ENCODE measurements at places on chromosomes 2 and 18.

DNA sequence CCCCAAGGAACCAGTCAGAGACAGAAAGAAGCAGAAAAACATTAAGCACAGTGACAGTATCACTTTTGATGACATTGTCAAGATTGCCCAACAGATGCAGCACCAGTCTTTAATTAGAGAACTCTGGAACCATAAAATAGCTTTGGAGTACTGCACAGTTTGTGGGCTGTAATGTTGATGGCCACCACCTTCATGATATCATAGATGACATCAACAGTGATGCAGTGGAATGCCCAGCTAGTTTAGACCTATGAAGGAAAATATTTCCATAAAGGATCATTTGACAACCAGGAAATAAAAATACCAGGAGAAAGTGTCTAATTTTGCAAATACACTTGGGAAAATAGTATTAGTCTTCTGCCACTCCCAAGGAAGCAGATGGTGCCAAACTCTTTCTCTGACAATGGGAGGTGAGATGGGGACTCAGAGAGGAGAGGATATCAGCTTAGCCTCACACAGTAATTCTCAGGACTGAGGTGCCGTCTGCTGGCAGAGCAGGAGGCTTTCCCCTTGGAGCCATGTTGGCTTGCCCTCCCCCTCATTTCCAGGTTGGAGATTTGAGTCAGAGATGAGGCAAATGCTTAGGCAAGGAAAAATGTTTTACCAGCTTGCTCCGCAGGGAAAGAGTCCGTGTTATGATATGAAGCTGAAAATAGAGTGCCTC is 107.5 kb upstream of the CELF4 start:
- DNase-seq: no peak

DNA sequence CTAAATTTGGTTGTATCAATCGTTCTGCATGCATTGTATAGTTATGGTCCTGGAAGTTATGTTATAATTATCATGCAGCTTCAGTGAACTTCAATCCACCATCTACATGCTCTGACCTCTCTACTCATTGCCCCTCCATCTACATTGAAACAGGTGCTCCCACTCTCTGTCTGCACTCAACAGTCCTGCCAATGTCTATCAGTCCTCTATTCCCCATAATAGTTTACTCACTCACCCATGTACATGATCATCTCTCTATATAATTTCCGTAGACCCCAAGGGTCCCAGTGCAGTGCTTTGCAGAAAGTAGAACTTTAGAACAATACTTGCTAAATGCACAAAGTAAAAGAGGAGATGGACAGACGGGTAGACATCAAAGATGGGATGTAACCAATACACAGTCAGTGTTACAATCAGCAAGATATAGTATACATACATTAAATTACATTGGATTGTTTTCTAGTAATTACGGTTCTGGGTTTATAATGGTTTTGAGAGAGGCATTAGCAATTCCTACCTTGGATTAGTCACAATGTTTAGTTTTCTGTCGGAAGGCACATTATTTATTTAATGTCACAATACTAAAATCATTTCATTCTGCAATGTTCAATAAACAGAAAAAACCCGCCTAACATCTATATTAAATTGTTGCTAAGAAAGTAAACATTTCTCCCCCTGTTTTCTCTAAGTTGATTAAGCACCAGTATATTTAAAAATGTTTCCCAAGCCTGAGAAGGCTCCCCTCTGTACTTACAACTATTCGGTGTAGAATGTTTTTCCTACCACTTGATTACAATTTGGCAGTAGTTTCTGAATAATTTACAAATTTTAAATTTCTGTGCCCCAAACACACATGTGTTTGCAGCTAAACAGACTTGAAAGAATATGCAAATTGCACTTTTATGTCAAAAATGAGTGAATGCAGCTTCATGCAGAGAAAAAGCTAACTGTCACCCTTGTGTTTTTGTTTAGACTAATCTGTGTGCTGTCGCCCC is 94.4 kb upstream of the SIX2 start:
- no peak for DNase-seq

DNA sequence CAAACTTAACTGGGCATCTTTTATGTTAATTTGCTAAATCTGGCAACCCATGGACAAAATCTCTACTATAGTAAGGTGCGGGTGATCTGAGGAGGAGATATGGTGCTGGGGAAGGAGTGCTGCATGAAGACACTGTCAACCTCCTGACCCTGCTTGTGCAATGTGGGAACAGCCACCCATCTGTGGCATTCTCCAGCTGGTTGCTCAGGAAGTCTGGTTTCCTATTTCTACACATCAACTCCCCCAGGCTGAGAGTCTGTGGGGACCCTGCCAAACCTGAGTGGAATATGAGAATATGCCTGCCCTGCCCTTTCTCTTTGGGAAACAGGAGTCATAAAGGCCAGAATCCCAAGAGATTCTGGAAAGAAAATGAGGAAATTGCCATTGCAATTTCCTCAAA is 60.1 kb upstream of the PAX3 start:
- no peak for DNase-seq

DNA sequence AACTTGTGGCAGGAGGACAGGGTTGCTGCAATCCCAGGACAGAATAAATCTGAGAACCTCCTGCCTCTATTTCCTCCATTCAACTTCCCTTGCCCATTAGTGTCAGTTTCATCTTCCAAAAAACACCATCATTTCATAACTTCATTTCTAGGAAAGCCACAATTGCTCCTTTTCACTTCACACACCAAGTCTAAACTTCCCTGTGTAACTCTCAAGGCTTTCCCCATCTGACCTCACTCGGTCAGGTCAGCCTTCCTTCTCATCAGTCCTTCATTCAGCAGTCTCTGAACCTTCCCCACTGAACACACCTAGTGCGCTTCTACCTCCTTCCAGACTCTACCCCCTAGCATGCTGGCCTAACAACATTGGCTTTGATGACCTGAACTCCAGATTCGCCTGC is 35.8 kb downstream of the TCF7L1 start:
- no peak for DNase-seq

- DNase-seq: no peak
Measured at GRCh38 chr18:53950545-53950944, 273.9 kb downstream of the MBD2 start.

DNA sequence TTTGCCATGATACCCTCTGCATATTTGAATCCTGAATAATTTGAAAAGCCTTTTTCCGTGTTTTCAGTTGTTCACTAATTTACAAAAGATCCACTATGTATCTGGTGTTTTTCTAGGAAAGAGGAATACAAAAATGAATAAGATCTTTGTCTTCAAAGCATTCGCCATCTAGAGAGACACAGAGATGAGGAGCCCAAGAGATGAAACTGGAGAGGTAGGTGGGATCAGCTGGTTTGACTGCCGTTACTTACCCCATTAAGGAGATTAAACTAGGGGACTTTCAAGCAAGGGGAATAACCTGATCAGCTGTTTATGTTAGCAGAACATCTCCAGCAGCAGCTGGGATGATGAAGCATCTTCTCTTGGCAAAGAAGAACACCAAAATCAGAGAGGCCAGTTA is 150.2 kb upstream of the SATB2 start:
- DNase-seq: no peak

DNA sequence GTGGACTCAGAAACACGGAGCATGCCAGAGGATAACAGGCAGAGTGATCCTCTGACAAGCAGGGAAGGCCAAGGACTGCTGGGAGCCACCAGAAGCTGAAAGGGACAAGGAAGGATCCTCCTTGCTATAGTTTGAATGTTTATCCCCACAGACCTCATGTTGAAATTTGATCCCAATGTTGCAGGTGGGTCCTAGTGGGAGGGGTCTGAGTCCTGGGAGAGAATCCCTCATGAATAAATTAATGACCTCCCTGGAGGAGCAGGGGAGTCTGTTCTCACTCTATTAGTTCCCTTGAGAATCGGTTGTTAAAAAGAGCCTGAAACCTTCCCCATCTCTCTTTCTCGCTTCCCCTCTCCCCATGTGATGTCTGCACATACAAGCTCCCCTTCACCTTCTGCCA is 124.4 kb downstream of the FBXO15 start:
- DNase-seq: no peak

DNA sequence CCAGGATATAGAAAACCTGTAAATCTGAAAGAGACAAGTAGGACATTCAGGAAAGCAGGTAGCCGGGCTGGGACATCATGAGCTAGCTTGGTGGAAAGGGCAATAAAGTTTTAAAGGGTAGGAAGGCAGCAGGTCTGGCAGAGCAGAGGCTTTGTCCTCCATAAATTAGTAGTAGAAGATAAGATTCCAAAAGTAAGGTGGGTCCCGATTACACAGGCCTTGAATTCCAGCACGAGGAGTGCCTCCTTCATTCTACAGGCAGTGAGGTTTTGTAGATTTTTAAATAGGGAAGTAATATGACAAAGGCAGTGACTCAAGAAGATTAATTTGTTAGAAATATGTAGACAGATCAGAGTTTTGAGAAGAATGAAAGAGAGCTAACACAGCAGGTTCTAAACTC is 160.7 kb downstream of the DTNB start:
- DNase-seq: no peak

- DNase-seq: no peak
Measured at GRCh38 chr2:169928463-169928864, 101.2 kb downstream of the UBR3 start.

GRCh38 chr2:209499069-209499468 is 75.2 kb downstream of the MAP2 start:
- no peak for DNase-seq

DNA sequence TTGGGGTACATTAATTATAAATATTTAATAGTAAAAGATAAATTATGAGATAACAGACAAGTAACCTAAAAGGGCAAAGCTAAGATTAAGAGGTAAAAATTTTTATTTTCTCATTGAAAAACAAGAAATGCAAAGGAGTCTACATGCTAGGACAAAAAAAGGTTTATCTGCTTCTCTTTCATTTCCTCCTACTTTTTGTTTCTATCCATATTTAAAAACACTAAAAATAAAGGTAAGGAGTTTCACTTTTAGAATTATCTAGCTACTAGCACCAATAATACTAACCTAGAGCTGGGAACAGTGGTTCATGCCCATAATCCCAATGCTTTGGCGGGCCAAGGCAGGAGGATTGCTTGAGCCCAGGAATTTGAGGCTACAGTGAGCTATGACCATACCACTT is 1551.7 kb upstream of the SLC39A10 start:
- no peak for DNase-seq

DNA sequence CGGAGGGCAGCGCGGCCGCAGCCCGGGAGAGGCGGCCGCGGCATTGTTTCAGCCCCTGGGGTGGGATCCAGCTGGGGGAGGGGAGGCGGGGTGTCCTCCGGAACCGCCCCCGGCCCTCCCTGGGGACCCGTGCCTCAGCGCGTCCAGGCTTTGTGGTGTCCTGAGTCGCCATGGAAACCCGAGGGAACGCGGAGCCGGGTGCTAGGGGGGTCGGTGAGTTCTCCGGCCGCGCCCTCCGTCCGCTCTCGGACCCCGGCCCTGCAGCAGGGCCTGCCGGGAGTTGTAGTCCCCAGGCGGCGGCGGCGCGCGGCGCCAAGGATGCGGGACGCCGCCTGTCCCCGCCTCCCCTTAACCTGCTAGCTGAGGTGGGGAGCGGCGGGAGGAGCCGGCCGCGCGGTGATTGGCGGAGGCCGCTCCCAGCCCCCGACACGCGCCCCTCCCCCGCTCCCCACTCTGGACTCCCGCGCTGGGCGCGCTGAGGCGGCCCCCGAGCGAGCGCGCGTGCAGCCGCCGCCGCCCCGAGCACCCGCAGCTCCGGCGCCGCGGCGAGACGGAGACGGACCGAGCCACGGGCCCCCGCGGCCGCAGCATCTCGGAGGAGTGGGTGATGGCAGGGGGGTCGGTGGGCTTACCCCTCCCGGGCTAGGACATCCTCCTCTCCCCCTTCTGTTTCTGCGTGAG is at the start of gene DPYSL5:
TSS of gene DPYSL5 (plus strand) at position 478 of the 681 bp plus-strand sequence. CDS start 50,368 bp downstream, outside the sequence.
- DNase-seq: no peak

- no peak for DNase-seq
Measured at GRCh38 chr2:70556608-70557007, 3.0 kb upstream of the TGFA start.

GRCh38 chr2:95379371-95379831 is 23.1 kb upstream of the FAHD2A start:
- no peak for DNase-seq

GRCh38 chr2:154960802-154961583 is 262.5 kb downstream of the KCNJ3 start:
- DNase-seq: no peak

DNA sequence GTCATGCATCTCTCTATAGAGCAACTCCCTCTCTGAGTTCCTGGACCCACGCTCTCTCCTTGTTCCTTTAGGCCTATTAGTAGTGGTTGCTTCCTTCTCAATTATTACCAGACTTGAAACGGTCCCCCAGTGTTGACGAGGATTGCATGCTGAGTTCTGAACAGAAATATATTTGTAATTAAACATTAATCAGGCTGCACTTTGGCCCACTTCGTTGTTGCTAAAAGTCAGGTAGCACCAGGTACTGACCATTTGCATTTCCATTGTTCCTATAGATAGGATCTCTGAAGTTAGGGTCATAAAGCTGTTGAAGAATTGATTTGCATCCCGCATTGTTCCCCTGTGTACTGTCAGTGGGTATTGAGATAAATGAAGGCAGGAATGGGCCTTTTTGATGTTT is 36.9 kb upstream of the TTR start:
- no peak for DNase-seq
